Endothelial cell of umbilical vein (primary cell): ENCODE measurements at places on chromosomes 3 and 15.
A peak's percentile ranks its signal among the peaks of the same experiment; 100 is the strongest.

GRCh38 chr3:167909504-167909896 lies 174.0 kb downstream of the SERPINI1 start:
- no peak overlapping the region for H3K27ac ChIP-seq
- no peak overlapping the region for H3K4me3 ChIP-seq
- no peaks in the 10 kb centered on the region for H3K27me3 ChIP-seq
- no peaks in the 10 kb centered on the region for H3K4me1 ChIP-seq

DNA sequence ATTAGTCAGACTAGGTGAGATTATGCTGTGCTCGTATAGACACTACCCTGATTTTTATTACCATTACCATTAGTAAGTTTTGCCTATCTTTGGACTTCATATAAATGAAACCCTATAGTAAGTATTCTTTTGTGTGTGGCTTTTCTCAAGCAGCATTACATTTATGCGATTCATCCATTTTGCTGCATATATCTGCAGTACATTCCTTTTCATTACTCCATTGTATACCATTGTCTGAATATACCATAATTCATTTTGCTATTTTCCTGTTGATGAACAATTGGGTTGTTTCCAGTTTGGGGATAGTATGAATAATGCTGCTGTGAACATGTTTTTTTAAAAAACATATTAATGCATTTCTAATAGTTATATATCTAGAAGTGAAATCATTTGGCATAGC lies 45.3 kb downstream of the TMEM212 start:
- peak; percentile 33 for DNase-seq
- no peaks in the 10 kb centered on the region for H3K27me3 ChIP-seq
- no peak overlapping the region for H3K27ac ChIP-seq
- no peaks in the 10 kb centered on the region for H3K4me1 ChIP-seq
- H3K36me3 ChIP-seq, result no peaks in the 10 kb centered on the region

GRCh38 chr3:81568378-81568777 lies 193.1 kb downstream of the GBE1 start:
- H3K27ac ChIP-seq, result no peak overlapping the region
- peaks cover 3% of the 10 kb centered on the region for H3K36me3 ChIP-seq
- DNase-seq, result no peak
- no peaks in the 10 kb centered on the region for H3K27me3 ChIP-seq
- H3K4me1 ChIP-seq, result no peaks in the 10 kb centered on the region

DNA sequence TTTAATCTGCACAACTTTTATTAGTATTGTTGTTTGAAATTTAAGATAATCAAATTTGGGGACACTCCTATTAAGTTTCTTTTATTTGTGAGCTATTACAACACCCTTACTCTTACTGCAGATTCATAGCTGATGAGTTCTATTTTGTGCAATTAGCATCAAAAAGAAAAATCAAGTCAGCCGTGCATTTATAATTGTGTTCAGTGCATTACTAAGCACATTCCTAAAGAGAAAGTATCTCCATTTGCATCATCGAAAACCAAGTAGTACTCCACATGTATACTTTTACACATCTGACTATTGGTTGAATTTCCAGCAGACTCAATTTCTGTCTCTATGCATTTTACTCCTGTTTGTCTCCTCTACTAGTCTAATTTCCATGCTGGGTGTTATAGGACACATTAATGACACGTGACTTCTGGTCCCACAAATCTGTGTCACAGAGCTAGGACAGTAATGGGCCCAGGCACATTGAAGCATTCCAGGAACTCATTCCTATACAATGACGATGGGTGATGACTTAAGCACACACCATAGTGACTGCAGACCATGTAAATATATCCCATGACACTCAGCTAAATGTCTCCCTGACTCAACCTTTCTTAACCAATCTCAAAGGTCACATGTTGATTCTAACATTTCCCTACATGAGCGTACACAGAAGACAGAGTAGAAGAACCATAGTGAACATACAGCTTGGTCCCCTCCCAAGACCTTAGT lies 477.5 kb downstream of the LPP start:
- H3K4me3 ChIP-seq, result no peak overlapping the region
- no peak overlapping the region for H3K27ac ChIP-seq
- H3K4me1 ChIP-seq, result peaks cover 5% of the 10 kb centered on the region
- H3K27me3 ChIP-seq, result no peaks in the 10 kb centered on the region
- no peak for DNase-seq
- no peaks in the 10 kb centered on the region for H3K36me3 ChIP-seq

DNA sequence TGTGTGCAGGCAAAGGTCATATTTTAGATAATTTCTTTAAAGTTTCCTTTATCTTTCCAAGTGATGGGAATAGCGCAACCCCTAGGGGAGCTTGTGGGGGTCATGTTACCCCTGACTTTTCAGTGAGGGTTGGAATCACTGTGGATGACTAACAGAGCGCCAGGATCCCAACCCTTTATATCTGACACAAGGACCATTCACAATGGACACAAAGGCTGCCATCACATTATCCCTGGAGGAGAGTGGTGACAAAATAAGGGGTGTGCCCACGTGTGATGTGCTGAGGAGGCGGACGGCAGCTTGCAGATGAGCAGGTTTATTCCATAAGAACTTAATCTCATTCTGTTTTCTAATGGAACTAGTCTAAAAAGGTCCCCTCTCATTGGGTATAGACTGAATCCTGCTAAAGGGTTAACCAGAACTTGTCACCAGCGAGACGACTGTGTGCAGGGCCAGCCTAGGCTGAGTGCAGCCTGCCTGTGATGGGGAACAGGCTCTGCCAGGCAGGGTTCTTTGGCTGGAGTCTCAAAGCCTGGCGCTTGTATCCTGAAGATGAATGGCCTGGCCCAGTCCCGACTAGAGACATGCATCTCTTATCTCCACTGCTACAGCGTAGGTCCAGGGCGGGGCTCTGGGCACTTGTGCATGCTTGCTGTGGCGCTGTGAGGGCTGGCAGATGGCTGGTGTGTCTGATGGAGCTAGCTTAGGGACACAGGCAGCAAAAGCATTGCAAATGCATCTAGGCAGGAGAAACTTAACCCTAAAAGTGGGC lies 50.2 kb downstream of the CHDH start:
- no peaks in the 10 kb centered on the region for H3K36me3 ChIP-seq
- no peaks in the 10 kb centered on the region for H3K4me1 ChIP-seq
- no peak overlapping the region for H3K4me3 ChIP-seq
- no peak overlapping the region for H3K27ac ChIP-seq

DNA sequence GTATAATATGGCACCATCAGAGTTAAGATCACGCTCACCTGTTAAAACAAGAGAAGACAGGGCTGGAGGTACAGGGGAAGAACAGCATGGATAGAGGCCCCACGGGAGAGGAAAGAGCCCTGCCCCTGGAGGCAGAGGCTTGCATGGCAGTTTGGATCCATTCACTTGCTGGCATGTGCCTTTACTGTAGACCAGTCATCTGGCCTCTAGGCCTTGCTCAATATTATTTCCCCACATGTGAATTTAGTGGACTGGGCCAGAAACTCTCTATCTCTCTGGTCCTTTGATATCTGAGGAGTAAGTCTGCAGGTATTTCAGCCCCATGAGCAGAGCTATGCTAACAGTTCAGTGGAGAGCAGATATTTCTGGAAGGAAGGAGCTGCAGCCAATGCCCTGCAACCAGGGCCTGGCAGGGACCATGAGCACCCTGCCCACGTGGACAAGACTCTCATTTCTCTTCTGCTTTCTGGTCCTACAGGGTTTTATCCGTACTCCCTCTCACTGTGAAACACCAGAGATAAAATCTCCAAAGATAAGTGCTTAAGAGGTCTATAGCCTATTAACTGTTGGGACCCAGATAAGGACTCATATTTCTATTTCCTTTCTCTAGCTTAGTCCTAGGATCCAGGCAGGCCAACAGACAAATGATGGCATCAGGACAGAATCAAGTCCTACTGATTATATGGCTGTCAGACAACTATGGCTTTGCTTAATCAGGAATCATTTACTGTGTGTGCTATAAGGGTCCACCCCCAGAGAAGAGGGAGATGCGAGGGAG lies 65.0 kb downstream of the CLDN11 start:
- DNase-seq, result no peak
- no peaks in the 10 kb centered on the region for H3K27me3 ChIP-seq
- no peaks in the 10 kb centered on the region for H3K4me1 ChIP-seq
- H3K4me3 ChIP-seq, result no peak overlapping the region

DNA sequence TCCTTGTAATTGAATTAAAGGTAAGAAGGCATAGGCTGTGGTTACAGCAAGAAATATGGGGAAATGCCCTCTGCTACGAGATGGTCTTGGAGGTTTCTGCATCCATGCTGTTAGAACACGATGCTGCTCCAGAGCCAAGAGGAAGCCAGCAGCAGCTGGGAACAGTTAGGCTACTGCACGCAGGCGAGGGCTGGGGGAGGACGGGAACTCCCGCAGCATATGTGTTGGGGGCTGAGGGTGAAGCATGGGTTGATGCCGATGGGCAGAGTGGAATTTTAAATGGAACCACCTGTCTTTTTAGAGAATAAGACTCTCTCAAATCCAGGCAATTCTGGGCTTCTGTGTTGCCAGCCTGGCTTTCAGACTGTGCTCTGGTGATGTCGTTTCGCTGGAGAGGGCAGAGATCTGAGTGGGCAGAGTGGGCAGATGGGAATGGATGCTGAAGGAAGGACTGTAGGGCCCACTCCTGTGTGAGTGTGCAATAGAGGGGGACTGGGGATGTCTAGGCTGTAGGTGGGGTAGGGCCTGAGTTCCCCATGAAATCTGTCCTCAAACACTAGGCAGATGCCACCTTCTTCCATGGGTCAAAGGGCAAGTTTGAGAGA lies 417.0 kb upstream of the TPM1 start:
- H3K4me1 ChIP-seq, result no peaks in the 10 kb centered on the region
- peaks cover 1% of the 10 kb centered on the region for H3K27me3 ChIP-seq
- DNase-seq, result no peak

- H3K27me3 ChIP-seq, result no peaks in the 10 kb centered on the region
- no peak overlapping the region for H3K27ac ChIP-seq
- no peak for DNase-seq
- H3K4me3 ChIP-seq, result no peak overlapping the region
- H3K36me3 ChIP-seq, result no peaks in the 10 kb centered on the region
Observed at GRCh38 chr3:179037351-179037750, 34.3 kb downstream of the ZMAT3 start.
